ENCODE measurements at places on chromosomes 5 and 9. TPM values are rescaled to one million over a fixed set of nuclear protein-coding genes. Genes with fewer than 3 reads are reported as not detected.

GRCh38 chr5:60455589-60455988 is 244.4 kb downstream of the DEPDC1B start:
- no peak for DNase-seq

DNA sequence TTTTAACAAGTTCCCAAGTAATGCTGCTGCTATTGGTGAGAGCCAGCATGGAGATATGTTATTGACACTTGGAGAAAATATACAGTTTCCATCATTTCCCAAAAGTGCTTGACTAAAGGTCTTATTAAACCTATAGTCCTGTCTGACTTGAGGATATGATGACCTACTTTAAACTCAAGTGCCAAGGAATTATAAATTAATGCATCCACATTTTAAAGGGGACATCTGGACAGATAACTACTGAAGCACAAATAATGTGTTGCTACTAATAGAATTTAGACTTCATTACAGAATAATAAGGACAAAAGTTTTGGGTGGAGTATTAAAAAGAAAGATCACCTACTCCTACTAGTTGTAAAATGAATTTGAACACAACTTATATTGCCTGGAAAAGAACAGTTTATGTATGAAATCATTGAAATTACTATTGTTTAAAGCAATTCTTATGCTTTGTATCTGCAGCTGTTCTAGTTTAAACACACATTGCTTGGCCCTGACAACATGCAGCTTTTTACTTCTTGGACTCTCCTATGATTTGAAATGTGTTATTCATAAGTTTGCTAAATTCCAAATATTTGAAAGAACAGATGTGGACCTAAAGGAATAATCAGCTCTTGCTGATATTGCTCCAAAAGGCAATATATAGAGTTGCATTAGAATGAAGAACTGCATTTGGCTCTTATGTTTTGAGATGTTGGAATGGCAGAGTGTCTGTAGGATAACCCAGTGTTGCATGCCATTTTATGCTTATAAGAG is 73.4 kb downstream of the SGCD start:
- DNase-seq: no peak

Gene LSM11
- 9.0 TPM for total RNA-seq

Gene ZDHHC11
- total RNA-seq: 3.6 TPM

DNA sequence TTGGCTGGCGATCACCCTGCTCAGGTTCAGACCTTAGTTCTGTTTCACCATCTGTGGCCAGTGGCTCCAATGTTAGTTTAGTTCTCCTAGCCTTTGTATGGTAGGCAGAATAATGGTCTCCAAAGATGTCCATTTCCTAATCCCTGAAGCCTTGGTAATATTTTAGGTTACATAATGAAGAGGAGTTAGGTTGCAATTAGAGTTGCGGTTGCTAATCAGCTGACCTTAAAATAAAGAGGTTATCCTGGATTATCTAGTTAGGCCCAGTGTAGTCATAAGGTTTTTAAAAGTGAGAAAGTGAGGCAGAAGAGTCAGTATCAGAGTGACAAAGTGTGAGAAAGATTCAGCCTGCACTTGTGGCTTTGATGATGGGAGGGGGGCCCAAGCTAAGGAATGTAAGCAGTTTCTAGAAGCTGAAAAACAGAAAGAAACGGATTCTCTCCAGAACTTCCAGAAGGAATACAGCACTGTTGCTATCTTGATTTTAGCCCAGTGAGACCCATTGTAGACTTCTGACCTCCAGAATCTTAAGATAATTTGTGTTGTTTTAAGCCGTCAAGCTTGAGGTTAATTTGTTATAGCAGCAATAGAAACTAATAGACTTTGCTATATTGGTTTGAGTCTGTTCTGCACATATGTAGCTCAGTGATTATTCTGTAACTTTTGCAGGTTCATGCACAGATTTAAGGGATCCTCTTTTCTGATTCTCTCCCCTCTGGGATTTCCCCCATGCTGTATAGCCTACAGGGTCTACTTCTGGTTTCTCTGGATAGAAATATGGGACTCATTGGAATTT is 21.6 kb downstream of the LNPEP start:
- no peak for DNase-seq

DNA sequence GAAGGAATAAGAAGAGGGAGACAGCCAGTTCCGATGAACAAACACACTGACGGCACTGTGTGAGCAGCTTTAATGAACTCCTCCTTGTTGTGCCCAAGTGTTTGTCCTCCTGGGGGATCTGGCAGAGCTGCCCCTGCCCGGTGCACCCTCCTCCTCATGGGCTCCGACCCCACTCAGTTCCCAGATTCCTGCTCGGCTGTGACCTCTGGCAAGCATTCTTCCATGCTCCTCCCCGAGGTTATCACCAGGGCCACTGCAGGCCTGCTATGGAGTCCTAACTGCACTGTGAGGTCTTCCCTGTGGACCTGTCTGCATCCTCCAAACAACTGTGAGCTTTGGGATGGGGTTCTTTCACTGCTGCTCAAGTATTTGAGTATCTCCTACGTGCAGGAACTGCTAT is 142.2 kb downstream of the DCP2 start:
- DNase-seq: no peak

GRCh38 chr9:111961009-111961408 is 64.4 kb downstream of the UGCG start:
- DNase-seq: peak; percentile 86

Gene CENPH
- total RNA-seq: 65.7 TPM

DNA sequence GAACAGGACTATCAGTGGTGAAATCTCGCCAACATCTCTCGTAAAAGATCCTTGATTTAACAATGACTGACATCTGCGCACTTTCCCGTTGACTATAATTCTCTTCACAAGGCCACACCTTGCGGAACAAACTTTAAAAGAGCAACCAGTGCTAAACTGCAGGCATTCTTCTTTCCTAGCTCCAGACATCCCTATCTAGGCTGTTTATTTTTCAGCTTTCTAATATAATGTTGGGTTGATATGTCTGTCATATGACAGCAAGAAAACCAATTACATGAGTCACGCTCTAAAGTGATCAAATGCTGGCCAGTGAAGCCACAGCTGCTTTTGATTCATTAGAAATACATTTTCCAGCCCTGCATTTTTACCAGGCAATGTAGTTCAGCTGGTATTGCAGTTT is 162.5 kb downstream of the ELAVL2 start:
- DNase-seq: no peak
